ENCODE measurements at places on chromosomes 1 and 21.

- DNase-seq, result no peak
Measured at GRCh38 chr21:30719401-30719800, 824 bp upstream of the KRTAP21-3 start.

DNA sequence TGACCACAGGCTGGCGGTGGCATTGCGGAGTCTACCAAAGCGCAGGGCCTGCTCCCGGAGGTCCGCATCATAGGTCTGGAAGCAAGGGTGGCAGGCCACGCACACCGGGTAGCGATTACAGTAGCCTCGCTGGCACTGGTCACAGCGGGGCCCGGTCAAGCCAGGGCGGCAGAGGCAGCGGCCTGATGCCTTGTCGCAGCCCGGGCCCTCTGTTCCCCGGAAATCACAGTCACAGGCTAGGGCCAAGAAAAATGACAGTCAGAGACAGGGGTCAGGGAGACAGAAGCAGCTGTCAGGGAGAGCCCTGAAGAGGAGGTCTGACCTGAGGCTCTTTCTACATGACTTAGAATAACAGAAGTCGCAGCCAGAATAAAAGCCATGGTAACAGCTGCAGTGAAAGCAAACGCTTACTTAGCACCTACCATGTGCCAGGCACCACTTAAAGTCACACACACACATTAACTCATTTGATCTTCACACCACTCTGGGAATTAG is 26.4 kb downstream of the LAMB3 start:
- no peak for DNase-seq

GRCh38 chr1:28885977-28886730 is 28.2 kb upstream of the EPB41 start:
- DNase-seq, result no peak

DNA sequence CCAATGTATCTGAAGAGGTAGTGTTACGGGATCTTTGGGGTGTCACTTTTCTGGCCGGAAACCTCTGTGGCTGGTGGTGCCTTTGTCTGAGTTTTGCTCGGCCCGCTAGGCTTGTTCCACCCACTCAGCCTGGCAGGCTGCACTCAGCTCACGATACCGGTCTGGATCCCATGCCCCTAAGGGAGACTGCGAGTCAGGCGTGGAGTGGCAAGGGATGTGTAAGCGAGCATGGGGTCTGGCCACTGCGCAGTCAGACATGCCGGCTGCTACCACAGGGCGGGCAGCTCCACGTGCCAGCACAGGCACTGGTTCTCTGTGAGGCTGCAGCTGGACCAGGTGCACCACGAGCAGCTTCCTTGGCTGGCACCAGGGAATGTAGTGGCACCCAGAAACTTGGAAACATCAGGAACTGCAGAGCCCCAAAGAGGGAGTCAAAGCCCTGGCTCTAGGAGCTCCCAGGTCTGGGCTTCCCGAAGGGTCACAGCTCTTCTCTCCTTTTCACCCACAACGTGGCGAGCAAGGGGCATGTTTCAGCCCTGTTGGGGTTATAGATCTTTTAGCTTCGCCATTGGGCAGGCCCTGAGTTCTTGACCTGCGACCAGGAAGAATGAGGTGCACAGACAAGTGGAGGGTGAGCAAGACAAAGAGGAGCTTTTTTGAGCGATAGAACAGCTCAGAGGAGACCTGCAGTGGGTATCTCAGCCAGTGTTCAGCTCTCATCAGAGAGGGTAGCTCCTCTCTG is 23.8 kb upstream of the LRRC8C start:
- DNase-seq, result no peak

GRCh38 chr1:41917076-41917475 is 1.6 kb downstream of the HIVEP3 start:
- DNase-seq, result no peak

GRCh38 chr1:11906870-11907269 is 19.4 kb downstream of the KIAA2013 start:
- no peak for DNase-seq

DNA sequence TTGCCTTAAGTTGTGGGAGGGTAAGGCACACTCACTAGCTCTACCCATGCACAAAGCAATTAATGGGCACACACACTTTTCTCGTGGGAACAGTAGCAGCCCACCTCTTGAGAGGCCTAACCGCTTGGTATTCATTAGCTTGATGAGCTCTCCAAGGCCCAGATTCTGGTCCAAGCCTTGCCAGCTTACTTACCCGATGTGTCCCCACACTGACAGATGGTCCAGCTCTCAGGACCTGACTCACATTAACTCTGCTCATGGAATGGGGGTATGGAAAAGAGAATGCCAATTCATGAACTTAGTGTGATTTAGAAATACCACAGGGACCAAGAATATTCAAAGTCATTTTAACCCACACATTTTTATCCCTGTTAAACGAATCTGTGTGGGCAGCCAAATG is 106.8 kb upstream of the CACHD1 start:
- DNase-seq, result no peak

DNA sequence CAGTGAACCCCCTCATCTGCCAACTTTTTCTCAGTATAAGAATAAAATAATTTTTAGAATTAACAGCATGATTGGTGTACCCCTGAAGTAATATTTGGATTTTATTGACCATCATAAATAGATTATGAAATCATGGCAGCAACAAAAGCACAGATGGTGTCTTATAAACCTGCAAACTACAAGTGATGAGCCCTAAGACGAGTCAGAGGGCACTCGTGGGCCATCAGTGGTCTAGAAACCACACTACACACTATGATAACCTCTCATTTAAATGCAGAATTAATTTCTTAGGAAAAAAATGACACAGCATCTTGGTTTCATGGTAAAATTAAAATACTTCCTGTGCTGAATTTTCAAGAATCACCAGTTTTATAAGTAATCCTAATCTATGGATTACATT is 312.4 kb downstream of the PTBP2 start:
- DNase-seq, result no peak

GRCh38 chr21:42563261-42563660 is 49.6 kb downstream of the SLC37A1 start:
- no peak for DNase-seq

DNA sequence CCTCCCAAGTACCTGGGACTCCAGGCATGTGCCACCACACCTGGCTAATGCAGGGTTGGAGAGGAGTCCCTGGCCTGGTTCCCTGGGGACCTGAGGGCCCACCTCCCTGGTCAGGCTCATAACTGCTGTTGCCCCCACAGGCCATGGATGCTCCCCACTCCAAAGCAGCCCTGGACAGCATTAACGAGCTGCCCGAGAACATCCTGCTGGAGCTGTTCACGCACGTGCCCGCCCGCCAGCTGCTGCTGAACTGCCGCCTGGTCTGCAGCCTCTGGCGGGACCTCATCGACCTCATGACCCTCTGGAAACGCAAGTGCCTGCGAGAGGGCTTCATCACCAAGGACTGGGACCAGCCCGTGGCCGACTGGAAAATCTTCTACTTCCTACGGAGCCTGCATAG is 4.5 kb downstream of the FBXO6 start:
- DNase-seq, result no peak

DNA sequence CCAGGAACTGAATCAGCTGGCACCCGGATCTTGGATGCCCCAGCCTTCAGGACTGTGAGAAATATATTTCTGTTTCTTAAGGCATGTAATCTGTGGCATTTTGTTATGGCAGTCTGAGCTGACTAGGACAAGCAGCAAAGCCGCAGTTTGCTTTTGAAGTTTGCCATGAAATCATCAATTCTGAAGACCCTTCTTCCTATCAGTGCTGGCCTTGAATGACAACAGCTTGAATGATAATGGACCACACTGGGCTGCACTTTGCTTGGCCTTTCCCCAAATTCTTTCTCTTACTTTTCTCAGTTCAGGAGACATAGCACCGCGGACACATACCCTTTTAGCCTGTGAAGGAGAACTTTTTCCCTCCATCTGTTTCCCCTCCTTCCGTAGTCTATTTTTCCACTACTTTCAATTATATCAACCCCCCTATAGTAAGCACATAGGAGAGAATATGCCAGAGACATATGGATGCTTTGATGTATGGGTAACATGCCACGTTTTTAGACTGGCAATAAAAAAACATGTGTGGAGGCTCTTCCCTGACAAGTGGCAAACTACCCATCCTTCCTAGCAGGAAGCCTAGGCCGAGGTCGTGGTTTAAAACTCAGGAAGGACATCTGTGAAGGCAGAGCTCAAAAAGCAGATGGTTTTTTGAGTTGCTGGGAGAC is 42.9 kb downstream of the HLX start:
- DNase-seq, result no peak

DNA sequence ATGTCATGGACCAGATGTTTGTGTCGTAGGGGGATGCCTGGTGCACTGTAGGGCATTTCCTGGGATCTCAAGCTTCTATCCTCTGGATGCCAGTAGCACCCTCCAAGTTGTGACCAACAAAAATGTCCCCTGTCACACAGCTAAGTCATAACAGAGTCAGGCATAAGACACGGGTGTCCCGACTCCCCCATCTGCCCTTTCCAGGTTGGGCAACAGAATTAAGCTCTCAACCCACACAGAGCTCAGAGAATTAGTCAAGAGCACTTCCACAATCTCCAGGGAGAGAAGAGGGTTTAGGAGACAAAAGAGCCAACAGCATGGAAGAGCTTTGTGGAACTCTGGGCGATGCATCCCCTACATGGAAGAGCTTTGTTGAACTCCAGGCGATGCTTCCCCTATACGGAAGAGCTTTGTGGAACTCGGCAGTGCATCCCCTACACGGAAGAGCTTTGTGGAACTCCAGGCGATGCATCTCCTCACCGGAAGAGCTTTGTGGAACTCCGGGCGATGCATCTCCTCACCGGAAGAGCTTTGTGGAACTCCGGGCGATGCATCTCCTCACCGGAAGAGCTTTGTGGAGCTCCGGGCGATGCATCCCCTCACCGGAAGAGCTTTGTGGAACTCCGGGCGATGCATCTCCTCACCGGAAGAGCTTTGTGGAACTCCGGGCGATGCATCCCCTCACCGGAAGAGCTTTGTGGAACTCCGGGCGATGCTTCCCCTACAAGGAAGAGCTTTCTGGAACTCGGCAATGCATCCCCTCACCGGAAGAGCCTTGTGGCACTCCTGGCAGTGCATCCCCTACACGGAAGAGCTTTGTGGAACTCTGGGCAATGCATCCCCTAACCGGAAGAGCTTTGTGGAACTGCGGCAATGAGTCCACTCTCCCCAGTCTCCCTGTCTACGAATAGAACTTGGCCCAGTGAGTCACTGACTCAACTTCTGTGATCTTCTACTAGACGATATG is 422.7 kb downstream of the KIF26B start:
- DNase-seq, result no peak

DNA sequence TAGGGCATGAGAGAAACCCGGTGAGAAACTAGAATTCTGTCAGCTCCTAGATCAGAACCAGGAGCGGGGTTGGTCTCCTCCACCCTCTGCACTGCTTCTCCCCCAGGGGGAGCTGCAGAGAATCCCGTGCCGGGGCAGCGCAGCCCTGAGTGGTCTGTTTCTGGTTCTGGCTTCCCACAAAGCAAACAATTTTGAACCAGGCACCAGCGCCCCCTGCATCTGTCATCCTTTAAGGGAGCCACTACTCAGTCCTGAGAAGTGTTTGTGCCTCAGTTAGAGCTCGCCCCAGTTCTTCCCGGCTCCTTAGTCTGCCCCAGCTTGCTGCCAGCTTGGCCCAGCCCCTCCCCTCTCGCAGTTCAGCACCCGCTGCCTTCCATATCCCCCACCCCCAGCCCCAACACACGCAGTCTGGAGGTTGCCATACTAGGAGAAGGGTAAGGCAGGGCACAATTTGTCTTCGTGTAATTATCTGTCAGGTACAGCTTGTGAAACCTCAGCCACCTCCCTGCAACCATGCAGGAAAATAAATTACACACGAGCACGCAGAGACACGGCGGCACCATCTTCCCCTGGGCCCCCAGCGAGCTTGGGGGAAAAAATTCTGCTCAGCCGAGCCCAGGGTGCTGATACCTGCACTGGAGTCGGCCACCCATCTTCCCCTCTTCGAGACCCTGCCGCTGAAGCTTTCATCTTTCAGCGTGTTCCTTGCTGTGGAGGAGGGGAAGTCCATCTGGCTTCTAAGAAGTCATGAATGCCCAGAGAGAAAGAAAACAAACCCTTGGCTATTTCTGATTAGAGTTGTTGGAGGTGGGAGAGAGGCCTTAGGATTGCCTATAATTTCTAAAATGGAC is 62.6 kb upstream of the CD1D start:
- DNase-seq, result no peak

DNA sequence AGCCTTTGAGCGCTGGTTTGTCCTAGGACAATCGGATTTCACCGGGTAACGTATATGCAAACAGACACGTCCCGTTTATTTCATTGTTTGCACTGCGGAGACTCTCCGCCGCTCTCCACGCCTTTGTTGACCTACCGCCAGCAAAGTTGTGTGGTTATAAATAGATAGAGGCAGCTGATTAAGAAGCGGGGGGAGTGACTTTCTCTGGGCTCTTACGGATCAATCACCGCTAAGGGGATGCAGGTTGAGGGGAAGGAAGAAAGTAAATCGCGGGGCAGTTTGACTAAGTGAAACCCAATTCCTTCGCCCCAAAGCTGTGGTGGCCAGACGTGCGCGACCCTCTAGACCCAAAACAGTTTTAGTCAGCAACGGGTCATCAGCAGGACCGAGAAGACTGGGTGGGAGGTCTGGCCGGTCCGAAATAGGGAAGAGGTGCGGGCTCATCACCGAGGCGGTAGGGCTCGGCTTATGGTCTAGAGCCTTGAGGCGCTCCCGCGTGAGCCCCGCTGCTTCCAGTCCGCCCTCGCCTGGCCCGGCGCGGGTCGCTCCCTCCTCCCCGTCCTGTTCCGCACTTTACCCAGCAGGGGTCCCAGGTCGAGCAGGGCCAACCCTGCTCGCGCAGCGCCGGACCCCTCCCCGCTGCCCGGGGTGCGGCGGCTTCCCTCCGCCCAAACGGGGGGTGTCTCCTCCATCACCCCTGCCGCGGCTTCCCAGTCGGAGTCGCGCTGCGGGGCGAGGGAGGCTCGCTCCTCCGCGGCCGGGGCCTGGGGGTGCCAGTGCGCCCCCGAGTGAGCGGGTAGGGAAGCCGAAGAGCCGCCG is 120.8 kb upstream of the RRP15 start:
- no peak for DNase-seq

DNA sequence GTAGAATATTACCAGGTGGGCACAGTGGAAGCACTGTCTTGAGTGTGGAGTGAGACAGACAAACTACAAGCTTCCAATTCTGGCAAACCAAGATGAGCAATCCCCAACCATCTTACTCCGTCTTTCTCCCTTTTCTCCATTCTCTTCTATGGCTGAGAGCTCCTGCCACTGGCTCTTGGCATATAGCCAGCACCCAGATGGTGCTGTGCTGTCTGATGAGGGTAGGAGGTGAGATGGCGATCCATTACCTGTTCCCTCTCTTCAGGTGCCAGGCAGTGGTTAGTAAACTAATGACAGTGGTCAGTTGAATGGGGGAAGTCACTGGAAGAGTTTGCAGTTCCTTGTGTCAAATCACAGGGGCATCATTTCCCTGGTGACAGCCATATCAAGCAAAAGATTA is 108.4 kb downstream of the FNBP1L start:
- no peak for DNase-seq

DNA sequence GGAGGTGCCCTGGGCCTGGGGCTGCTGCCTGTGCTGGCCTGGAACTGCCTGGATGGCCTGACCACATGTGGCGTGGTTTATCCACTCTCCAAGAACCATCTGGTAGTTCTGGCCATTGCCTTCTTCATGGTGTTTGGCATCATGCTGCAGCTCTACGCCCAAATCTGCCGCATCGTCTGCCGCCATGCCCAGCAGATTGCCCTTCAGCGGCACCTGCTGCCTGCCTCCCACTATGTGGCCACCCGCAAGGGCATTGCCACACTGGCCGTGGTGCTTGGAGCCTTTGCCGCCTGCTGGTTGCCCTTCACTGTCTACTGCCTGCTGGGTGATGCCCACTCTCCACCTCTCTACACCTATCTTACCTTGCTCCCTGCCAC is 1.8 kb downstream of the GPR3 start:
- no peak for DNase-seq

- DNase-seq, result no peak
Measured at GRCh38 chr1:161092621-161093028, 3.3 kb upstream of the NECTIN4 start.
